Left ventricle myocardium inferior (tissue), 1 donor: ENCODE measurements at places on chromosomes 11 and 22. TPM values are rescaled to one million over a fixed set of nuclear protein-coding genes. Genes with fewer than 3 reads are reported as not detected.

Gene APOA1
- total RNA-seq = 62.6 TPM

DNA sequence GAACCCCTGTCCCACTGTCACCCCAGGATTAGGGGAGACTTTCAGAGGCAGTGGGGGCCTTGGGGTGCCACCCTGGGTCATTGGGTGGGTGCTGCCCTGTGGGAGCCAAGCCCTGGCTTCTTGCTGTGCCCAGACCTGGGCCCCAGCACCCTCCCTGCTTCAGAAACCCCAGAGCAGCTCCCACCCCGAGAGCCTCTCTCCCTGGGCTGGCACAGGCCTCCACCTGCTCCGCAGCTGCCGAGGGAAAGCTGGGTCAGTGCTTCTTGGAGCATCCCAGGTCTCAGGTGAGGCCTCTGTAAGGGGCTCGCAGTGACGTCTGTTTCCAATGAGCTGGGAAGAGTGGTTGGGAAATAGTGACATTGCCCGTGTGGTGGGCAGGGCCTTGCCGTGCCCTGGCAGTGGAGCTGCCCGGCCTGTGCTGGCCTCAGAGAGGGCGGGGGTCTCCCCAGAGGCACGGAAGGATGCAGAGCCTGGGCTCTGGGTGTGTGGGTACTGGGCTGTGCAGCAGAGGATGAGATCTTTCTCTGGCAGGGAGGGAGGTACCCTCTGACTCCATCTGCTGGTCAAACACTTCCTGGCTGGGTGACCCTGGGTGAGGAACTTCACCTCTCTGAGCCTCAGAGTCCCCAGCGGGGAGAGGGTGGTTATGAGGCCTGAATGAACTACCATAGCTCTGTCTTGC lies 23.0 kb downstream of the C22orf23 start:
- peaks cover 63% of the 10 kb centered on the region for H3K36me3 ChIP-seq
- H3K4me1 ChIP-seq = peaks cover 51% of the 10 kb centered on the region
- no peak for DNase-seq
- H3K4me3 ChIP-seq = no peak overlapping the region
- no peaks in the 10 kb centered on the region for H3K27me3 ChIP-seq

Gene MPZL2
- 13.4 TPM for total RNA-seq

Gene TSKU
- total RNA-seq = 12.1 TPM
